ENCODE measurements at places on chromosomes 5 and 9. TPM values are rescaled to one million over a fixed set of nuclear protein-coding genes. Genes with fewer than 3 reads are reported as not detected.

DNA sequence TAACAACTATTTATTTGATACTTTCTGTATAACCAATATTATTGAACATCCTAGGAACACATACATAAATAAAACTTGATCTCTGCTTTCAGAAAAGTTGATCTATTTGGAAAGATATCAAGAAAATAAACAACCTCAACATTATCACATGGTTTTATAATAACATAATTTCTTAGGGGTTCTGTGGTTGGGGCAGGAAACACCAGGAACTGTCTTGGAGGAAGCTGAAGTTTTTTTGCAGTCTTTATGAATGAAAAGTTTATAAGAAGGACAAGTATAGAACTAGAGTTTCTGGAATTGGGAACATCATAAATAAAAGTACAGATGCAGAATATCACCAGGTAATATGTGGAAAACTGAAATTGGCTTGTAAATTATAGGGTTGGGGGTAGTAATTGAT, 296.1 kb downstream of the TAF11L14 start:
- DNase-seq, result no peak

- no peak for DNase-seq
These were observed 560.7 kb downstream of the HTR1A start for GRCh38 chr5:63401436-63402046.

C5orf63 gene
- total RNA-seq, result 5.4 TPM

DNA sequence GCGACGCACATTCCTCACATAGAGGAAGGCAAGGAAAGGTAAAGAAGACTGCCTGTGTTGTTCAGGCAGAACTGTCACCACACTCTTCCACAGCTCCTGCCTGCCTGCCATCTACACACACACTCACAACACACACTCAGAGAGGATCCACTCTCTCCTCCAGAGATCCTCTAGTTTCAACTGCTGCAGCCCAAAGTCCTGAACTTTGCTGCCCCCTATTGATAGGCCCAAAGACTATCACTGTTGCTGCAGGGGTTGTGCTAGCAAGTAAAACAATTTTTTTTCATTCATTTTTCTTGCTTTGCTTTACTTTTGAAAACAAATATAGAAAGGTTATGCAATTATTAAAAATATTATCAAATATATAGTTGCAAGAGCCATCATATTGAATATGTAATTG, 5.9 kb upstream of the CFAP90 start:
- no peak for DNase-seq

- DNase-seq, result no peak
These were observed 82.2 kb upstream of the RFX3 start for GRCh38 chr9:3608011-3608410.

SLC4A9 gene
- 0.22 TPM for total RNA-seq

- no peak for DNase-seq
These were observed 434.0 kb downstream of the NFIB start for GRCh38 chr9:13879981-13880380.

GRCh38 chr9:114518599-114519022, 13.3 kb upstream of the WHRN start:
- DNase-seq, result no peak

DNA sequence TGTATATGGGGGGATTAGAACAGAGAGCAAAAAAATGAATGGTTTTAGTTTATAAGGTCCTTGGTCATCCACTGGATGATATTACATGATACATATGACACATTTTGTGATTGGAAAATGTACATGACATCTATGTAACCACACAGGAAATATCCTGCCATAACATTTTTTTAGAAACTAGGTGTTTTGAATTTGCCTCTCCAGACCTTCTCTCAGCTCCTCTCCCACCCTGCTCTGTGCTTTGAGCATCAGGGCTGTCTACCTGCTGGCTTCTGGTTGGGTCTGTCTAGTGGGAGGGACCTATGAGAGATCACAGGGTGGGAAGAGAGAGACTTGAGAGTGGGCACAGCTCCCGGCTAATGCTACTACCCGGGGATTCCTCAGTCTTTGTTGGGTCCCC, 24.4 kb downstream of the AKNA start:
- DNase-seq, result no peak

SLC6A19 gene
- 0.32 TPM for total RNA-seq

Measured in mesenteric fat pad (tissue), 1 donor.